ENCODE measurements at places on chromosomes 13 and 19.

DNA sequence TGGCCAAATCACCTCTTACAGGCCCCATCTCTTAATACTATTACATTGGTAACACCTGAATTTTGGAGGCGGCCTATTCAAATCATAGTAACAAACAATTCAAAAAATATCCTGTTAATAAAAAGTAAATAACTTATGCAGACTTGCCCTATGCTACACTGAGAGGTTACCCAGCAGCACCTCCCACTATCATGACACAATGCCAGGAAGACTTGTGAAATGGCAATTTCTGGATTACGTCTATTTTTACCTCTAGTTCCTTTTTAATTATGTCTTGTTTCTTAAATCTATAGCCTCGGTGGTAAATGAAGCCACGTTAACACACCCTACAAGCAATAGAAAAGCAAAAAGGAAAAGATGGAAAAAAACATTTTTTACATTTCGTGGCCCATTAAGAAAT lies 6.2 kb upstream of the DZIP1 start:
- no peak for DNase-seq

GRCh38 chr13:22271903-22272302 lies 601.0 kb downstream of the FGF9 start:
- no peak for DNase-seq

- no peak for DNase-seq
These were observed 704.6 kb upstream of the PCDH9 start for GRCh38 chr13:67934617-67935330.

DNA sequence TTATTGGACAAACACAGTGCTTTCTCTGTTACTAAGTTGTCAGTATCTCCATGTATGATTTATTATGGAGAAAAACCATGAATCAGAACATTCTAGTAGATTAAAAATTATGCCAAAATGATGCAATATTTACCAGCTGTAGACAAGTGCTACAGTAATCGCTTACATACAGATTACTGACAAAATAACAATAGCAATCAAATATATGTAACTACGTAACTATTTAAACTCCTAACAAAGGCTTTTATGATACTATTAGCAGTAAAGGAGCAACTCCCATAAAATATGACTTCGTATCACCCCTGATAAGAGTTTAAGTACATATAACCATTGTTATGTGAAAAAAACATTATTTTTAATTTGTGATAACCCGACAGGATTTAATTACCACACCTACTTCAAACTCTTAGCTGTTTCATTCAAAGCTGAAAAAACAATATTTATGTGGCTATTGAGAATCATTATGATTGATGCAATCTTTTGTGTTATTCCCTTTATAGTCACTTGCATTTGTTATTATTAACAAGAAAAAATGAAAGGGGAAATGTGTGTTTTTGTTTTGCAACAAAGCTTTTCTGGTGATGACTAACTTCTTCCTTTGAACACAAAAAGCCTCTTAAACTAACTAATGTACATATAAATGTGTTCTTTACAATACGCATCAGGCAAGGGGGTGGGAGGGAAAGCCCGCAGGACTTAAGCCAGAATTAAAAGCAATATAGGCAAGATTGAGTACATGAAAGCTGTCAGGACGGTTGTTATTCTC lies 147.4 kb downstream of the ABCC4 start:
- DNase-seq, result no peak

GRCh38 chr13:26988059-26988769 lies 183.4 kb downstream of the USP12 start:
- no peak for DNase-seq

GRCh38 chr13:48078251-48078656 lies 16.6 kb downstream of the MED4 start:
- DNase-seq, result no peak

- DNase-seq, result no peak
These were observed 1.1 kb downstream of the INSR start for GRCh38 chr19:7292950-7293761.

GRCh38 chr19:37914908-37915307 lies 7.9 kb downstream of the SIPA1L3 start:
- DNase-seq, result no peak

- no peak for DNase-seq
These were observed 5.1 kb downstream of the GRK1 start for GRCh38 chr13:113672002-113672651.

- no peak for DNase-seq
These were observed 748.2 kb upstream of the SLITRK1 start for GRCh38 chr13:84630476-84630875.

GRCh38 chr19:46721269-46722003 lies 4.5 kb upstream of the PRKD2 start:
- no peak for DNase-seq

DNA sequence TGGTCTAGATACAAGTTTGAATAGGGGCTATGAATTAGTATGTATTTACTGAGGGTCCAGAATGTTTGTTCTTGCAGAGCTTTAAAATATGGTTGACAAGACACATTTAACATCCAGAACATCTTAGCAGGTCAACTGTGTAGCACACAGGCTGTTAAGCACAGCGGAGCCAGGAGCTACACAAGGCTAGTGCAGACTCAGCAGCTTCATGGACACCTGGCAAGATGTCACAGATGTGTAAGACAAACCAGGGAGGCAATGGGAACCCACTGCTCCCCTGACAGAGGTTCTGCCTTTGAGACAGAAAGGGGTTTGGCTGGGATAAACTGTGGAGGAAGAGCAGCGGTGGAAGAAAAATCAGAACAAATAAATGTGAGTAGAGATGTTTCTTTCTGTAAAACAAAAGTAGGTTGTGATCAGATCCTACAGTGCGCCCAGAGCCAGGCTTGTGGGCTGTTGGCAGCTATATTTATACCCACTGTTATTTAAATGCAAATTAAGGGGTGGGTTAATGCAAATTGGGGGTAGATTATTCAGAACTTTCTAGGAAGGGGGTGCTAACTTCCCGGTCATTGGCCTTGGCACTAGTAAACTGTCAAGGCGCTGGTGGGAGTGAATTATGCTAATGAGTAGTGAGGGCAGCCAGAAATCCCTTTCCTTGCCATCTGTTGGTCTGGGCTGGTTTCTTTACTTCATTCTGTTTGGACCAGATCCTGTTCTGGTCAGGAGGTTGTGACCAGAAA lies 33.0 kb downstream of the MIPEP start:
- DNase-seq, result no peak

DNA sequence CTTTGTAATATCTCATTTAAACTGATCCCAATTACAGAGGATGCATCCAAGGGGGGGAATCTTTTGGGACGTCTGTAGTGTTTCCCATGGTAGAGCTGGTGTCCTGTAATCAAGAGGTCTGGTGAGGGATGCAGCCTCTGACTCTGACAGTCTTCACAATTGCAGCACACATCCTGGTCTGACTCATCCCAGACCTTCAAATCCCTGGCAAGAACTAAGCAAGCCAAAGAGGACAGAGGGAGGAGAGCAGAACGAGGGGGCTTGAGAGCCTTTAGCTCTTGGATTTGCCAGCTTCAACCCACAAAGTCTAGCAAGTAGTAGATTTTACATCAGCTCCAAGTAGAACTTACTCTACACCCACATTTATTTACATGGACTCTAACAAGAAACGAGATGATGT lies 17.3 kb upstream of the FCGBP start:
- DNase-seq, result no peak

DNA sequence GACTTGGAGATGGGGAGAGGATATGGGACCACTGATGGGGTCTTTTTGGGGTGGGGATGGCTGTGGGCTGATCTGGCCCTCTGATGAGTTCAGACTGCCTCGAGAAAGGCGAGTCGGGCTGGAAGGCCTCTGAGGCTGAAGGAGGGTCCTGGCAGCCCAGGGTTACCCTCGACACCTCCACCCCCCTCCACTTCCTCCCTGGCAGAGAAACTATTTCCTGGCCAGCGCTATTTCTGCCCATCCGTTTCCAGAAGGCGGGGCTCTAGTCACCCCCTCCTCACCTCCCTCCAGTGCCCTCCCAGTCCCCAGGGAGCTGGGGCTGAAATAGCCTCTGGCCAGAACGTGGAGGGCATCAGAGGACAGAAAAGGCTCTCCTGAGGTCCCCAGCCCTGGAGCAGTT lies 9.7 kb downstream of the EXOC3L2 start:
- no peak for DNase-seq

DNA sequence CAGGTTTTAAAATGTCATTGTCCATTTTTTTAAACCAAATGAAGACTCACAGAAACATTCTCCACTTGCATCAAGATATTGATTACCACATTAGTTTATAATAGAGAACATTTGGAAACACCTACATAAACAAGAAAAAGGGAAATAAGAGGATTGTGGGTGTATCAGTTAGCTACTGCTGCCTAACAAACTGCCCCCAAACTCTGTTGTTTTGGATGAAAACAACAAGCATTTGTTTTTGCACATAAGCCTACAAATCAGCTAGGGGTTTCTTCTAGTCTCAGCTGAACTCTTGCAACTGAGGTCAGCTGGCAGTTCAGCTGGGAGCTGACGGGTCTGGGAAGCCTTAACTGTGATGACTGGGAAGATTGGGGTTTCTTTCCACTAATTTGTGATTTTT lies 464.4 kb downstream of the COG6 start:
- no peak for DNase-seq

- DNase-seq, result no peak
These were observed 600 bp downstream of the UBE2S start for GRCh38 chr19:55406826-55407549.

DNA sequence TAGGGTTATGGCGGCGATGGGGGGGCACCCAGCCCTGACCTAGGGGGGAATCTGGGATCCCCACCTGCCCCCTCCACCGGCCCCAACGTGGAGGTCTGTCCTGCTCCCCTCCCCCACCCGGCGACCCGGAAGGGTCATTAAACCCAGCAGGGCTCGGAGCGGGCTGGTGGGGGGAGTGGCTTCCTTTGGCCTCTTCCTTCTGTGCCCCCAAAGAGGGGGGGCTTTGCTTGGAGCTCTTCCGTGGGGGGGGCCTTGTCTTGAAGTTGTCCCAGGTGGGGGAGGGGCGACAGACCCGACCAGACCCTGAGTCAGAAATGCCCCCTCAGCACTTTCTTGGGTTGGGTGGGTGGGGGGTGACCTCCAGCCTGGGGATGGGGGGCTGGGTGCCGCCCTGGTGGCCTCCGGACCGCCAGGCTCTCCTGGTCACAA lies 1.5 kb downstream of the ARID3A start:
- no peak for DNase-seq

- DNase-seq, result no peak
These were observed 1.7 kb downstream of the ELL start for GRCh38 chr19:18519962-18520847.

DNA sequence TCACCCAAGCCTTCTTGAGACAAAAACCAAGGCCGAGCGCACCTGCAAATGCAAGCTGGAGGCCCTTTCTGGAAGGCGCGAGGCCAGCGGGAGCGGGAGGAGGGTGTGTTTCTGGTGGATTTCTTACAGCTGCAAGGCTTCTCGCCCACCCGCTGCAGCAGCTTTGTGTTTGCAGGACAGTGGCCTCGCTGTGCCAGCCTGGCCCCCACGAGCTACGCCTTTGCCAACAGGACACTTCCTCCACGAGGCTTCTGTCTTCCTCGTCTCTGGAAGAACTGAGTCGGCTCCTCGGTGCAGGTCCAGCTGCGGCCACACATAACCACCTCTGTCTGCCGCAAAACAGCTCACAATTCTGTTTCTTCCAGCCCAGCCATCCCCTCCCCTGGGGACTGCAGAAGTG lies 10.1 kb downstream of the ATCAY start:
- DNase-seq, result no peak

DNA sequence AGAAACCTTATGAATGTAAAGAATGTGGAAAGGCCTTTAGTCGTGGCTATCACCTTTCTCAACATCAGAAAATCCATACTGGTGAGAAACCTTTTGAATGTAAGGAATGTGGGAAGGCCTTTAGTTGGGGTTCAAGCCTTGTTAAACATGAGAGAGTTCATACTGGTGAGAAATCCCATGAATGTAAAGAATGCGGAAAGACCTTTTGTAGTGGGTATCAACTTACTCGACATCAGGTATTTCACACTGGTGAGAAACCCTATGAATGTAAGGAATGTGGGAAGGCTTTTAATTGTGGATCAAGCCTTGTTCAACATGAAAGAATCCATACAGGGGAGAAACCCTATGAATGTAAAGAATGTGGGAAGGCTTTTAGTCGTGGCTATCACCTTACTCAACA lies 20.8 kb downstream of the ZNF283 start:
- no peak for DNase-seq

DNA sequence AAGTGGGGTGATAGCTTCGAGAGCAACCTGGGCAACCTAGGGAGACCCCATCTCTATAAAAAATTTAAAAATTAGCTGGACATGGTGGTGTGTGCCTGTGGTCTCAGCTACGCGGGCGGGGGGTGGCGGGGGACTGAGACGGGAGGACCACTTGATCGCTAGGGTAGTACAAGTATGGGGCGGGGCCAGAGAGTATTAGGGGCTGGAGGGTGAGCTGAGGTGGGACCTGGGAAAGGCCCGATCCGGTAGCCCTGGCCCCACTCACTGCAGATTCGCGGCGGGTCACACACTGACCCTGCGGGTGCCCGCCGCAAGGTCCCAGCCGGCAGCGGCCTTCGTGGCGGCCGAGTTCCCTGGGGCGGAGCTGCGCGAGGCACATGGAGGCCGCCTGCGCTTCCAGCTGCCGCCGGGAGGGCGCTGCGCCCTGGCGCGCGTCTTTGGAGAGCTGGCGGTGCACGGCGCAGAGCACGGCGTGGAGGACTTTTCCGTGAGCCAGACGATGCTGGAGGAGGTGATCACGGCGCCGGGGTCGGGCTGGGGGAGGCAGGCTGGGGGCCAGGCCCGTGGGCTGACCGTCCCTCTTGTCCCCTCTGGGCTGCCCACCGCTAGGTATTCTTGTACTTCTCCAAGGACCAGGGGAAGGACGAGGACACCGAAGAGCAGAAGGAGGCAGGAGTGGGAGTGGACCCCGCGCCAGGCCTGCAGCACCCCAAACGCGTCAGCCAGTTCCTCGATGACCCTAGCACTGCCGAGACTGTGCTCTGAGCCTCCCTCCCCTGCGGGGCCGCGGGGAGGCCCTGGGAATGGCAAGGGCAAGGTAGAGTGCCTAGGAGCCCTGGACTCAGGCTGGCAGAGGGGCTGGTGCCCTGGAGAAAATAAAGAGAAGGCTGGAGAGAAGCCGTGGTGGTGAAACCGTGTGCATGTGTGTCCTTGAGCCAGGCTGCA lies 2.0 kb upstream of the ARHGAP45 start:
- no peak for DNase-seq

DNA sequence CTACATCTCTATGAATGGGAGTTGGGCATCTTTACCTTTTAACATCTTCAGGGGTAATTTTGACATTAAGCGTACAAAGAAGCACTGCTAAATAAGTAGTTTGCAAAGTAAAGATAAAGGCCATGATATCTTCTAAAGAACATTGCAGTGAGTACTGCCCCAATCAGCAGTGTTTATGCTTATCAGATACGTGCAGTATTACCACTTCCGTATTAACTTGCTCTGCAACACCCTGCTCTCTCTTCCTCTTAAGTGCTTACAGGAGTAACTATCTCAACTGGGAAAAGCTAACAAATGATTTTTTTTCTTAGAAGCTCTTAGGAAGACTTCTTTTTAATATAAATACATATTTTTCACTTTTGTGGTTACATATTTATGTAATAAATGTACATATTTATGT lies 793.7 kb upstream of the SLC10A2 start:
- no peak for DNase-seq

- DNase-seq, result no peak
These were observed 43.2 kb upstream of the RANBP3 start for GRCh38 chr19:6020972-6021805.
